ENCODE measurements at places on chromosomes 16 and 17. TPM values are rescaled to one million over a fixed set of nuclear protein-coding genes. Genes with fewer than 3 reads are reported as not detected.
A peak's percentile ranks its signal among the peaks of the same experiment; 100 is the strongest.

DNA sequence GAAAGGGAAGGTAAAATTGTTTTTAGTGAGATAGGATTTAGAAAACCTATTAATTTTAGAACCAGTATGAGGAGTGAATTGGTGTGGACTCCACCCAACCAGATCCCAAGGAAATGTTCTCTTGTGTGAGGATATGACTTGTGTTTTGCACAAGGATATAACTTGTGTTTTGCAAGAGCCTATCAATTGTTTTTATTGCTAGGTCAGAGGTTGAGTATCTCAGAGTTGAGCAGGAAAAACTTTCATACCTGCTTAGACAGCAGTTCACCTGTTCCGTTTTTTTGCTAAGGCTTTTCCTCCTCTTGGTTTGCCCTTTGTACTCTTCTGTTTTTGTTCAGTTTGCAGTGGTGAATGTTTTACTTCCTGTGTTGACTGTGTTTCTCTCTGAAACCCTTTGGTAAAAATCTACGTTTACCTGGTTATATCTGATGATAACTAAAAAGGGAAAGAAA, 5.1 kb downstream of the NBR1 start:
- no peak for DNase-seq

GRCh38 chr17:410543-411401, 58.2 kb upstream of the RPH3AL start:
- peak; percentile 28 for DNase-seq

GRCh38 chr16:49498666-49499413, 125.2 kb downstream of the C16orf78 start:
- no peak for DNase-seq

GRCh38 chr17:48546924-48547807, 2.3 kb upstream of the HOXB2 start:
- peak; percentile 93 for DNase-seq

DNA sequence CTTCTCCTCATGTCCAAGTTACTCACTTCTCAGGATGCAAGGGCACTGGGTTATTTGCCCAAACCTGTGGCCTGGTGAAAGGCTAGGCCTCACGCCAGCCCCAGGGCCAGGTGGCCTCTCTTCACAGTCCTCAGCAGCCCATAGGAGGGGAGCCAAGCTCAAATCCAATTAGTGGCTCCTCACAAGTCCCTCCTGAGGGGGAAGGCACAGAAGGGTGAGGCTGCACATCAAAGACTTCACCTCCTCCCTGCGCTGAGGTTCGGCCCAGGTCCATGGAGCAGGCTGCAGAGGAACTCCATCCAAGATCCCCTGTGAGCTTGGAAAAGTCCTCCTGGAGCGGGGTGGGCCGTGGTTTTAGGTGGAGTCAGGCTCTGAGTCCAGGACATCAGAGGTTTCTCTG, 320.0 kb downstream of the FOXL1 start:
- no peak for DNase-seq

DNA sequence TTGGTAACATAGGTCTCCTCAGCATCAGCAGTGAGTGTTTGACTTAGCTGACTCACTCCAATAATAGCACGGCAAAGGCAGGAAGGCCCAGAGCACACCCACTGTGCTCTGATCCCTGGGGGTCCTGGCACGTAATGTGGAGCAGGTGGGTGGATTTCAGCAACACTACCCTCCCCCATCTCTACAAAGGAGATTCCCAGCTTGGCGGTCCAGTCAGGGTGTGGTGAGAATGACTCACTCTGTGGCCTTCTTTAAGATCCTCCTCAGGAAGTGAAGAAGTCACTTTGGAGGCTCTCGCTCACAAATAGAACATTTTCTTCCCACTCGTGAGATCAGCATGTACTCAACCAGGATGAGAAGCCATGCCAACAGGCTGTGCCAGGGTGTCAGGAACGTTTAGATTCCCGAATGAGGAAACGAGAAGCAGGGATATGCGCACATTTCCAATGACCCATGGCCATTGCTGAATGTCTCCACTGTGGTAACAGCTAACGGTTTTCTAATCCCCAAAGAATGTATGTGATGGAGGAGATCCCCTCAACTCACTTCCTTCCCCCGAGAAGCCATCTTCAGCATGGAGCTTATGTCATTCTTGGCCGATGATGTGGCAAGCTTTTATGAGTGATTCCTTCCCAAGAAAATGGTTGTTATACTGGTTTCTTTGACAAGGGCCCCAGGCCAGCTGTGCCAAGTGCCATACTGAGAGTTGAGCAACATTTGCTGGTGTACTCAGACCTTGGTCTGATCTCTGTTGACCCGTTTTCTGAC, 365.2 kb downstream of the C16orf95 start:
- DNase-seq, result peak; percentile 96

DNA sequence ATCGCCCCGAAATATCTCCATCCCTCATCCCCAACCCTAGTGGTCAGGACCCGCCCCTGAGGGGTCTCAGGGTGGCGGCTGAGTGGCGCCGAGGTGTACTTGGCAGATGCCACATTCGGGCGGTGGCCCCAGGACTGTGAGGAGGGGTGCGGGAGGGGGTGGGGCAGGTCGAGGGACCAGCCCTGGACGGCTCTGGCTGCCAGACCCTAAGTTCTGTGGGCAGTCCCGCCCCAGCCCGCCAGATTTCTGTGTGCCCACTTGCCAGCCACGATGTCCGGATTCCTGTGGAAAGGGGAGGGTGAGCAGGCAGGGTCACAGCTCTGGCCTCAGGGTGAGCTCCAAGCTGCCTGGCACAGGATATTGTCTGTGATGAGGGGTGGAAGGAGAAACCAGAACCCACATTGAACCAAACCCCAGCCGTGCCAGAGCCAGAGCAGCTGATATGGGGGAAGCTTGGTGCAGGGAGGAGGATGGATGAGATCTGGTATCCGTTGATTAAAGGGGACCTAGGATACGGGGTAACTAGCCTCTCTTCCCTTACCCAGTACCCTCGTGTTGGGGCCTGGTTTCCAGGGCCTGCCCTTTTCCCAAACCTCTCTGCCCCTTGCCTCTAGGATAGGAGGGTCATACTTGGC, 1.1 kb upstream of the CHAD start:
- DNase-seq, result no peak

DNA sequence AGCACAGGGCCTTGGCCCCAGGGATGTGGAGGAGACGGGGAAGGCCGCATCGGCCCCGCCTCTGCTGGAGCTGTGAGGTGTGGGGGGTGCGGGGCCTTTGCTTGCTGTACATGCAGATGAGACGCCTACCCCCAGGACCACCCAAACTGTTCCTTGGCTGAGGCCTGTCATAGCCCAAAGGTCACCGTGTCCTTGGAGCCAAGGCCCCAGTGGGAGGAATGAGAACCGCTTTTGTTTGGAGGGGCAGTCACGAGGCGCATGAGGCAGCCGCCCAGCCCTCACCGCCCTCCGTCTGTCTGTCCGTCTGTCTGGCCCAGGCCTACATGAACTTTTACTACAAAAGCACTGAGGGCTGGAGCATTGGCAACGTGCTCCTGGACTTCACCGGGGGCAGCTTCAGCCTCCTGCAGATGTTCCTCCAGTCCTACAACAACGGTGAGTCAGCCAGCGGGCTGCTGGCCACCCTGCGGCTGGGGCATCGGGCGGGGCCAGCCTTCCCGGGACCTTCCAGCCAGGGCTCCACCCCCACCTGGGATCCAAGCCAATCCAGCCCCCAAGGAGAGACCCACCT, 8.8 kb downstream of the TAX1BP3 start:
- peak; percentile 97 for DNase-seq

- peak; percentile 60 for DNase-seq
Observed at GRCh38 chr17:18041776-18042175, 2.6 kb downstream of the GID4 start.

DNA sequence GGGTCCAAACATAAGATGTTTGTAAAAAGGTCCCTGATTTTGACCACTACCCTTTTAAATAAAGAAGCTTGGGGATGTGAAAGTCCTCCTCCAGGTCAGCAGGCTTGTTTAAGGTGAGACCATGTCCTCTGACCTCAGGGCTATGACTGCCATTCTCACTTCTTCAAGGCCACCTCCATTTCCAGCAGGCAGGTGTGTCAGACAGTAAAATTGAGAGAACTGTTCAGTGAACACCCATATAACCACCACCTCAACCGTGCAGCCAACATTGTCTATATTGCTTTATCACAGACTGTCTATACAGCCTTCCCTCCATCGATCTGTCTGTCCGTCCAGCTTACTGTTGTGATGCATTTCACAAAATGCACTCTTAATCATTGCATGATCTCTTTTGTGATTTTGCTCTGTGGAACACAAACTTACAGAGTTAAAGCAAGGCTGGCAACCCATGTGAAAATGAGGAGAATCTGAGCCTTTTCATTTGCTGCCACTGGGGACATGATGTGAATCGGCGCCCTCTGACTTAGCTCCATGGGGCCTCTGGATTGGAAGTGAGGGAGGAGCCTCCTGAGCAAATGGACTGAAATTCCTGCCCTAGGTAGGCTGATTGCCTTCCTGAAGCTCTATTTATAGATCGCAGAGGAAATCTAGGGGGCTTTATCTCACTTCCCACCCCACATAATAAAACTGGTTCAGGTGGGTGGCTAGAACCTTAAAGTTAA, 53.8 kb downstream of the ZNRF1 start:
- no peak for DNase-seq

DNA sequence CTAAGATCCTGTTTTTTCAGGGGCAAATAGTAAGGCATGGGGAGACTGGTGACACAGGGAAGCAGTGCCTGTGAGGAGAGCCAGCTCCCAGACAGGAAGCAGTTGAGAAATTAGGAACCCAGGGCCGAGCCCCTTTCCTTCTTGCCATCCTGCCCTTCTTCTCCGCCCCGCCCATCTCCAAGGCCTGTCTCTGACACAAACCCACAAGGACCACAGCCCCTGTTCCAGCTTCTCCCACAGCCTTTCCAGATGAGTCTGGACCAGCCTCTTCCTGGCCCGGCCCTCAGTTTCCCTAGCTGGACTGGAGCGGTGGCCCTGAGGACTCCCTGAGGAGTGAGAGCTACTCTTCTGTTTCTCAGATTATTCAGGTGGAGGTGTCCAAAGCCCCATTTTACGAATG, 9.9 kb downstream of the CCDC102A start:
- no peak for DNase-seq

DNA sequence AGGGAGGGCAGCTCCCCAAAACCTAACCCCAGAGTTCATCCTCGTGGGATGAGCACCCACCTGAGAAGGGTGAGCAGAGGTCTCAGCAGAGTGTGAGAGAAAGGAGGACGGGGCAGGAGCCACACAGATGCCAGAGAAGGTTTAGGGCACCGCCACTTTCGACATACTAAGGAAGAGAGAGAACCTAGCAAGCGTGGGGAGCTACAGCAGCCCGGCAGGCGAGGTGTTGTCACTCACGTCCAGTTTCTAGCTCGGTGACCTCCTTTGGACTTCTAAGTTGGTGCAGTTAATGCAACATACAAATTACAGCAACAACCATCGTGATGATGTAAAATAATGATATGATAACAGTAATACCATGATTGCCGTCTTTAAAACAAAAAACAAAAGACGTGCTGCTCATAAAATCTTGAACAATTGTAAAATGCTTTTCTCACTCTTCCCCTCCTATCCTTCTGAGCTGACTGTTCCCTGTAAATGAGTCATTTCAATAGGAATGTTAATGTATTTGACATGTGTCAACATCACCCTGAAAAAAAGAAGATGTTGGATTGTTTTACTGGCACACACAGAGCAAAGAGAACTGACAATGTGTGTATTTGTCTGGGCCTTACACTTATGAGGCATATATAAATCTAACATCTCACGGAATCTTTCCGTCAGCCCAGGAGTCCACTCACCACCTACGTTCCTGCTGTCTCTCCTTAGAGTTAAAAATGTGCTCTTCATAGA, 158.2 kb upstream of the MAF start:
- no peak for DNase-seq

DNA sequence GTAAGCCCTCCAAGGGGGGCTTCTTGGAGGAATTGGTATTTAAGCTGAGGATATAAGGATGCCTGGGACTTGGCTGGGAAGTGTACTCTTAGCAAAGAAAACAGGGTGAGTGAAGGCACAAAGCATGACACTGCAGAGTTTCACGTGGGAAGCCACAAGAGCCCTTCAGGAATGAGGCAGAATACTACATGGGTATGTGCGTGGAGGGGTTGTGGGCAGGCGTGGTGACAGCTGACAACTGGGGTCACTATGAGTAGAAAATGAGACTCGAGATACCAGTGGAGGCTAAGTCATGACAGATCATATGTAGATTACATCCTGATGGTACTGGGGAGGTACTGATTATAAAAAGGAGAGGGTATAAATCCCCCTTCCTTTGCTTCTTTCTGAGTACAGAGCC, 78.1 kb upstream of the XYLT1 start:
- DNase-seq, result no peak

DNA sequence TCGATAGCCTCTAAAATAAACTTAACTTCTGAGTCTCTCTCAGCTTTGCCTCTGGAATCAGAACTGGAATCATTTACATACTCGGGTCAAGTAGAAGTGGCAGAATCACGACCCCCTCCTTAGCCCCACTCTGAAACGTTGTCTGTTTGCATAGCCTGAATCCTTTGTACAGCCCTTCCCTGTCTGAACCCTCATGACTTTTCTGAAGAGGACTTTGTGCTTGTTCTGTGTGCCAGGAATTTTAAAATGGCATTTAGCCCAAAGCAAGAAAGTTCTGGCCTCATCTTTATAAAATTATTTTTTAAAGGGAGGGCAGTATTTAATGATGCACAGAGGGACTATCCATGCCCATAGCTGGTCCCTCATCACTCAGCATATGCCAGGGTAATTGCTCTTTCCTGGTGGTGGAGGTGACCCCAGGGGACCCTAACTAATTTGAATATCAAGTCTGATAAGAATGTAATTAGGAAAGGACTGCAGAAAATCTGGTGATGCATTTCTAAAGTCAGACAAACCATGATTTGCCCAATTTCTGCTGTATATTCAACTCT, 342.7 kb upstream of the TNRC6C start:
- DNase-seq, result peak; percentile 16

DNA sequence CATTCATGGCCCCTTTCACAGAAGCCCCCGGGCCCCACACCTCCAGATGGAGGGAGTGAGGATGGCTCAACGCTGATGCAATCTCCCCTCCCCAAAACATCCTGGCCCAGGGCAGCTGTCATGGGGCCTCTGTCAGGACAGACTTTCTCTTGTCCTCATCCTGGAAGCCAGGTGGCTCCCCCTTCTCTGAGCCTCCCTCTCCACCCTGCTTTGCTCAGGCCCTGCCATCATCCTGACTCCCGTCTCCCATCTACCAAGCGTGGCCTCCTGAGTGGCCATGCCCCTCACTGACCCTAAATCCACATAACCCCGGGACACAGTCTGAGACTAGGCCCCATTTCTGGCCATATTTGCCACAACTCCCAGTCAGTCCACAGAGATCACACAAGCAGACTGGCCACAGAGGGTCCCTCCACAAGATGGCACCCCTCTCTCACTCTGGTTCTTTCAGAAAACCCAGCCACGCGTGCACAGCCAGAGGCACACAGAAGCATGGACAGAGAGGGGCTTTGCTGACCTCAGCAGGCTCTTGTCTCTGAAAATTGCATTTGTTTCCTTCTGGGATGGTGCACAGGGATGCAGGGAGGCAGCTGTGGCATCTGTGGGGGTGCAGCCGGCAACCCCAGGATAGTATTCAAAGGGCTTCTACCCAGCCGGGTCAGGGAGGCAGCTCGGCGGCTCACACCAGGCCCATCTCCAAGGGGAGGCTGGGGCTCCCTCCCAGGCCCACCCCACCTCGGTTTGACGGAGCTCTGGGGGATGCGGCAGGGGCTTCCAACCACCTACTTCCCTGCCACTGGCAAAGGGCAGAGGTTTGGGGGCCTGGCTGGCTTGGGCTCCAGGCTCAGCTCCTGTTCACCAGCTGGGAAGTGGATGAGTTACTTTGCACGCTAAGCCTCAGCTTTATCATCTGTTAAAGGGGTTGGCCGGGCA, 16.9 kb downstream of the DOC2B start:
- peak; percentile 33 for DNase-seq

Gene NPIPB4
- total RNA-seq, result 54.0 TPM

Gene KRT31
- 0.09 TPM for total RNA-seq

Gene DOC2B
- total RNA-seq, result not detected

Gene EPN3
- not detected for total RNA-seq

Gene SULT1A2
- not detected for total RNA-seq

Gene DDX52
- total RNA-seq, result 29.9 TPM

Gene CDH3
- not detected for total RNA-seq
